Smooth muscle cell of bladder (primary cell): ENCODE measurements at places on chromosomes 11 and 22. TPM values are rescaled to one million over a fixed set of nuclear protein-coding genes. Genes with fewer than 3 reads are reported as not detected.

The CSNK2A3 gene
- 1.00 and 1.1 TPM in 2 replicates for total RNA-seq

The OR4X1 gene
- not detected in 2 replicates for total RNA-seq

The TMEM45B gene
- under 0.01 TPM in 1 of 2 replicates, not detected in the other for total RNA-seq

The CCDC15 gene
- total RNA-seq: 0.65 and 0.71 TPM in 2 replicates

The PGA3 gene
- total RNA-seq: 0.57 TPM in 1 of 2 replicates, not detected in the other

The CD3G gene
- not detected in 2 replicates for total RNA-seq
